Activated CD8-positive, alpha-beta T cell treated with anti-CD3 and anti-CD28 coated beads for 36 hours (primary cell): ENCODE measurements at places on chromosomes 5 and 9. TPM values are rescaled to one million over a fixed set of nuclear protein-coding genes. Genes with fewer than 3 reads are reported as not detected.
A peak's percentile ranks its signal among the peaks of the same experiment; 100 is the strongest.

- H3K36me3 ChIP-seq, result no peaks in the 10 kb centered on the region
- no peak overlapping the region for H3K4me3 ChIP-seq
- no peaks in the 10 kb centered on the region for H3K4me1 ChIP-seq
- H3K27ac ChIP-seq, result no peak overlapping the region
- no peak for DNase-seq
- H3K27me3 ChIP-seq, result no peaks in the 10 kb centered on the region
These were observed 120.0 kb upstream of the ACOT12 start for GRCh38 chr5:81513982-81514381.

DNA sequence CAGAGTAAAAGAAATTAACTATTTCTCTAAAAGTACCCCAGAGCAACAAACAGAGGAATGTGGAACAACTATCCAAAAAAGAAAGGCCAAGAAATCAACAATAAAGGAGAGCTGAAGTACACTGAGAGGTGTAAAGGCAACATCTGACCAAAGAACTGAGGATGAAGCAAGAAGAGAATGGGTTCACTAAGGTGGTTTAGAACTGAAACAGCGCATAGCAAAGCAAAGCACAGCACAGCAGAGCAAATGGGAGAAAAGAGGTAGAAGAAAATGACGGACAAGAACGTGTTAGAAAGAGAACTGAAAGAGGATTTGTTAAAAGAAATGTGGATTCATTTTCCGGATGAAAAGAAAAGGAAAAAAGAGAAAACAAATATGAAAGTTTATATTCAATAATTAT, 25.8 kb downstream of the RFX3 start:
- H3K27ac ChIP-seq, result no peak overlapping the region
- no peaks in the 10 kb centered on the region for H3K27me3 ChIP-seq
- DNase-seq, result no peak

DNA sequence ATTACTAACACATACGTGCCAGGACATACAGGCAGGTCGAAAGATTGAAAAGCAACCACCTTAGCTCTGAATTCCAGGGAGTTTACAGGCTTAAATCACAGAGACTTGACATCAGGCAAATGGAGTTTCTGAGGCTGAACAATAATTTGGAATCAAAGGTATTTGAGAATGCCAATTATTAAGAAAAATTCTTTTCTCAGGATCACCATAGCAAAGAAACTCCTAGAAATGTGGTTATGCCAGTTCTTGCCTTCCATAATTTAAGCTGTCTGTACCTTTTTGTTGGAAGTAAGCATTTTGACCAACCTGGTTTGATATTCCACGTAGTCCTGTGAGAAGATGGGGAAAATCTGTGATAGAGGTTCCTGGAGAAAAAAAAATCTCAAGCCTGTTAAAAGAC, 312.4 kb upstream of the SMARCA2 start:
- H3K4me3 ChIP-seq, result no peak overlapping the region
- no peaks in the 10 kb centered on the region for H3K4me1 ChIP-seq
- no peak overlapping the region for H3K27ac ChIP-seq
- H3K36me3 ChIP-seq, result no peaks in the 10 kb centered on the region

DNA sequence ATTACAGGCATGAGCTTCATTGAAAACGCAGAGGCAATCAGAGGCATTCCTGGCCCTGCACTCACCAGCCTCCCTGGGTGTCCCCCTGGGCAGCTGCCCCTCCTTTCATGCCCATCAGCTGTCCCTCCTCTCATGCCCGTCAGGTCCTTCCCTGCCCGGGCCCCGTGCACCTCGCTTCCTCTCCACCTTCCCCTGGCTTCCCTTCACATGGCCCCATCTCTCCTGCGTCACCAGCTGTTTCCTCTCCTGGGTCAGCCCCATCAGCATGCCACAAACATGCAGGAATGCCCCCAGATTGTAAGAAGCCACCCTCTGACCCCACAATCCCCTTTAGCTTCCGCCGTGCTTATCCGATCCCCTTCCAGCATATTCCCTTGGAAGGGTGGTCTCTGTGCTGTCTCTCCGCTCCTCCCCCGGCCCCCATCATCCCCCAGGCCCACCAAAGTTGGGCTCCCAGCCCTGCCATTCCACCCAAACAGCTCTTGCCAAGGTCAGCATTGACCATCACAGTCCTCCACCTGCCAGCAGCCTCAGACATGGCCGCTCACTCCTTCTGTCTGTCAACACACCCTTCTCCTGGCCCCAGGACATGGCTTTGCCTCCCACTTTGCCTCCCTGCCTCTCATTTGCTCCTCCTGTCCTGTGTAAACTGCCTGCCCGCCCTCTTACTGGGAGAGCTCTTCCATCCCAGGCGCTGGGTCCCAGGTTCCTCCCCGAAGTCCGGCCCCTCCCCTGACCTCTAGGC, 98.6 kb upstream of the IER5L start:
- no peak overlapping the region for H3K27ac ChIP-seq
- no peak overlapping the region for H3K4me3 ChIP-seq
- no peaks in the 10 kb centered on the region for H3K27me3 ChIP-seq
- peaks cover 12% of the 10 kb centered on the region for H3K4me1 ChIP-seq

- no peak for DNase-seq
- no peak overlapping the region for H3K4me3 ChIP-seq
- H3K27me3 ChIP-seq, result peaks cover 10% of the 10 kb centered on the region
- H3K4me1 ChIP-seq, result no peaks in the 10 kb centered on the region
These were observed 191.6 kb downstream of the PLK2 start for GRCh38 chr5:58268268-58268667.

GRCh38 chr5:65768723-65769346, 46.8 kb downstream of the NLN start:
- H3K4me3 ChIP-seq, result no peak overlapping the region
- no peaks in the 10 kb centered on the region for H3K27me3 ChIP-seq
- peaks cover 10% of the 10 kb centered on the region for H3K4me1 ChIP-seq
- no peak for DNase-seq

DNA sequence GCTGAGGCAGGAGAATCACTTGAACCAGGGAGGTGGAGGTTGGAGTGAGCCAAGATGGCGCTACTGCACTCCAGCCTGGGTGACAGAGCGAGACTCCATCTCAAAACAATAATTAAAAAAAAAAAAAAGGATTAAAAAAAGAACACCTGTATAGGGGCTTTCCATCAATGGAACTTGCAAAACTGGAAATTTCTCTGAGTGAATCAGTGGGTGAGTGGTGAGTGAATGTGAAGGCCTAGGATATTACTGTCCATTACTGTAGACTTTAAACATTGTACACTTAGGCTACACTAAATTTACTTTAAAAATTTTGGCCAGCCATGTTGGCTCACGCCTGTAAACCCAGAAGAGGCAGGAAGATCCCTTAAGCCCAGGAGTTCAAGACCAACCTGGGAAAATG, 5.7 kb upstream of the RARS1 start:
- H3K27ac ChIP-seq, result no peak overlapping the region
- no peak for DNase-seq
- H3K27me3 ChIP-seq, result peaks cover 3% of the 10 kb centered on the region
- no peak overlapping the region for H3K4me3 ChIP-seq
- H3K4me1 ChIP-seq, result peaks cover 5% of the 10 kb centered on the region

GRCh38 chr5:112737463-112738190, at the start of gene APC:
Gene APC, plus strand, starts transcription at chr5:112737885. Its CDS starts 17,006 bp downstream, at chr5:112754891.
- DNase-seq, result peak; percentile 92
- H3K27ac ChIP-seq, result peak within 1 kb of the TSS; percentile 84
- peaks cover 18% of the 10 kb centered on the region for H3K4me1 ChIP-seq
- no peaks in the 10 kb centered on the region for H3K27me3 ChIP-seq

DNA sequence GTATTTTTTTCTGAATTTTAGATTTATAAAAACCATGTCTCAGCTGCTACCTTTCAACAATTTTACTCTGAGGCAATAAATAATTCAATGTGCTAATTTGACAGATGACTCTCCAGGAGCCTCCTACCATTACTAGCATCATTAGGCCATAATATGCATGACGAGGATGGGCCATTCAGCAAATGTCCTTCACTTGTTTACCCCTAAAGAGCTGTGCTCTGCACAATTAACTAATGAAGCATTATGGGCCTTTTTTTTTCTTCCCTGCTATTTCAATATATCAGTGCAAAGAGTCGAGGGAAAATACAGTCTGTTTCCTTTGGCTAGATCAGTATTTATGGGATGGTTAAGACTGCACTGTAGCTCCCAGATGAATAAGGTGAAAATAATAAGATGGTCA, 627.2 kb downstream of the ISL1 start:
- H3K27ac ChIP-seq, result no peak overlapping the region
- no peaks in the 10 kb centered on the region for H3K4me1 ChIP-seq
- H3K27me3 ChIP-seq, result no peaks in the 10 kb centered on the region
- no peak overlapping the region for H3K4me3 ChIP-seq
- DNase-seq, result no peak

GRCh38 chr9:121887553-121888437, 205.3 kb downstream of the TTLL11 start:
- H3K27ac ChIP-seq, result peak overlapping the region; percentile 30
- H3K36me3 ChIP-seq, result no peaks in the 10 kb centered on the region
- DNase-seq, result no peak
- no peaks in the 10 kb centered on the region for H3K27me3 ChIP-seq
- H3K4me3 ChIP-seq, result no peak overlapping the region
- peaks cover 44% of the 10 kb centered on the region for H3K4me1 ChIP-seq

DNA sequence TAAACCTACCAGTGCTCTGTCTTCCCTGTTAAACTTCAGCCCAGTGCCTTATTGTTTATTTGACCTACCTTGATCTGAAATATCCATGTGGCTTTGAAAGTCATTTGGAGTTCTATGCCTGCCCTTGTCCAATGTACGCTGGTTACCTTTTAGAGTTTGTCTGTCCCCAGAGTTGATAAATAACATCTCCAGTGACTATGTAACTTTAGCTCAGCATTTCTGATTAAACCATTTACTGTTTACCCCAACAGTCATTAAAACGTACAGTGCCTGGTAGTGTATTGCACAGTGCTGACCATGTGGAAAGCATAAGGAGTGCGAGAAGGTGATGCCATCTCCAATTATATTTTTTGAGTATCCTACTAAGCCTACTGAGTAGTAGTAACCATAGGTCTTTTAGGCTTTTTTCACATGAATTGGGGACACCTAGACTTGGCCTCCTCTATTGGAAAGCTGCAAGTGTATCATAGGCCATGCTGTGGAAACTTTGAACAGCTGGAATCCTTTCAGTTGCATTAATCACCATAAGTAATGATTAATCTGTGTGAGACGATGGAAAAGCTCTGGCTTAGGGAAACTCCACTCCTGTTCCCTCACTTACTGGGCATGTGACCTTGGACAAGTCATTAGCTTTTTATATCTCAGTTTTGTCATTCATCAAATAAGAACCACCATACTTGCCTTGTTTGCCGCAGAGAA, 93.5 kb downstream of the MAST4 start:
- no peak overlapping the region for H3K27ac ChIP-seq
- H3K27me3 ChIP-seq, result peaks cover 1% of the 10 kb centered on the region
- no peak overlapping the region for H3K4me3 ChIP-seq
- DNase-seq, result no peak

DNA sequence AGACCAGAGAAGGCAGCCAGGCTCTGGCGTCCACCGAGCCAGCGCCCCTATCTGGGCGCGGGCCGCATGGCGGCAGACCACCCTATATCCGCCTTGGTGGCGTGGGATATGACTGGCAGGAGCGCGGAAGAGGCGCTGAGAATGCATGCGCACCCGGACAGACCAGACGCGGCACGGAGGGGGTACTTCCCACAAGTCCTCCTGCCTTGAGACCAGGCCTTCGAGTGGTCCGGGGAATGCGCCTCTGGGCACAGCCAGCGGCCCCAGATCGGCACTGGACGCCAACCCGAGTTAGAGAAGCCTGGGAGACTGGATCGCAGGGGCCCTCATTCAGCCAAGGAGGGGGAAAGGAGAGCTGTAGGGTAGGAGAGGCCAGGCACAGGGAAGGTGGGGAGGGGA, 2.5 kb upstream of the LMX1B start:
- H3K4me1 ChIP-seq, result peaks cover 20% of the 10 kb centered on the region
- no peak for DNase-seq
- no peaks in the 10 kb centered on the region for H3K36me3 ChIP-seq

Gene LECT2
- not detected for total RNA-seq

Gene GDNF
- not detected for total RNA-seq

Gene KIF27
- total RNA-seq, result 3.4 TPM

Gene HTR1A
- total RNA-seq, result not detected

Gene NEUROG1
- not detected for total RNA-seq

Gene GFI1B
- not detected for total RNA-seq

Gene C9orf153
- total RNA-seq, result 0.16 TPM

Gene SLCO6A1
- not detected for total RNA-seq

Gene SPINK5
- total RNA-seq, result not detected
